ENCODE measurements at places on chromosomes 12 and 14.

DNA sequence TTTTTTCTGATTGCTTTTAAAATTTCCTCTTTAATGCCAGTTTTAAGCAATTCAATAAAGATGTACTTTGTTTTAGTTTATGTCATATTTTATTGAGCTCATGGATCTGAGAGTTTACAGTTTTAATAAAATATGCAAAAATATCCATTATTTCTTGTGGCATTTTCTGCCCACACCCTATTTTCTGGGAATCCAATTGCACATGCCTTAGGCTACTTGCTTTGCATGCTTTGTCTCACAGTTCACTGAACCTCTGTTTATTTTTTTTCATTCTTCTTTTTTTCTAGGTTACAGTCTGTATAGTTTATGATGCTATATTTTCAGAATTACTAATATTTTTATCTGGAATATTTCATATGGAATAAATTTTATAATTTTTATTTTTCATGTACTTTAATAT is 1258.0 kb downstream of the FSCB start:
- DNase-seq = no peak

DNA sequence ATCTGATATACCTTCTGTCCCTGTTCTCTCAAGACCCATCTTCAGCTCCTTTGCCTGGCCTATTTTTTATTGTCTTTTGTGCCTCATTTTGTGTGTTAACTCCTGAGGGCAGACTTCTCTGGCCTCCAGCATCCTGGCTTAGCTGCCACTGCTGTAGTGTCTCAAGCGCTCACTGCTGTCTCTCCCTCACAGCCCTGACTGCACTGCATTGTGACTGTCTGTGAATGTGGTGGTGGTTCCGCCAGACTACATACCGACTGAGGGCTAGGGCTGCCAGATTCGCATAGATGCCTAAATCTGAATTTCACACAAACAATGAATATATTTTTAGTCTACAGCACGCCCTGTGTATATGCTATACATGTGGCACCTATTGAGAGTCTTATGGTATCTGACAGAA is 1088.9 kb upstream of the TMEM132C start:
- no peak for DNase-seq

DNA sequence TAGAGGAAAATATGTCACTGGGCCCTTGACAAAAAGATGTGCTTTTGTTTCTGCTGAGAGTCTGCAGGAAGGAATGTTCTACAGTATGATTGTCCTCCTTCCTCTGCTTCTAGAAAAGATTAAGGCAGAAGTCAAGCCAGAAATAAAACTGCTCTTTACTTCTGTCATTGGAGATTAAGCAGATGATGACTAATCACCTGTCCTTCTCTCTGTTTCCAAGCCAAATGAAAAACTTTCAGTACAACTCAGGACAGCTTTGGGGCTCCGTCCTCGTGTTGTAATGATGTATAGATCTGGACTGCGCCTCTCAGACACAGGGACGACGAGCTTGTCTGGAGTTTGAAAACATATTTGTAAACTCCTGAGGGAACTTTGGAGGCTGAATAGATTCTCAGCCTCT is 159.3 kb downstream of the DYRK2 start:
- DNase-seq = no peak

DNA sequence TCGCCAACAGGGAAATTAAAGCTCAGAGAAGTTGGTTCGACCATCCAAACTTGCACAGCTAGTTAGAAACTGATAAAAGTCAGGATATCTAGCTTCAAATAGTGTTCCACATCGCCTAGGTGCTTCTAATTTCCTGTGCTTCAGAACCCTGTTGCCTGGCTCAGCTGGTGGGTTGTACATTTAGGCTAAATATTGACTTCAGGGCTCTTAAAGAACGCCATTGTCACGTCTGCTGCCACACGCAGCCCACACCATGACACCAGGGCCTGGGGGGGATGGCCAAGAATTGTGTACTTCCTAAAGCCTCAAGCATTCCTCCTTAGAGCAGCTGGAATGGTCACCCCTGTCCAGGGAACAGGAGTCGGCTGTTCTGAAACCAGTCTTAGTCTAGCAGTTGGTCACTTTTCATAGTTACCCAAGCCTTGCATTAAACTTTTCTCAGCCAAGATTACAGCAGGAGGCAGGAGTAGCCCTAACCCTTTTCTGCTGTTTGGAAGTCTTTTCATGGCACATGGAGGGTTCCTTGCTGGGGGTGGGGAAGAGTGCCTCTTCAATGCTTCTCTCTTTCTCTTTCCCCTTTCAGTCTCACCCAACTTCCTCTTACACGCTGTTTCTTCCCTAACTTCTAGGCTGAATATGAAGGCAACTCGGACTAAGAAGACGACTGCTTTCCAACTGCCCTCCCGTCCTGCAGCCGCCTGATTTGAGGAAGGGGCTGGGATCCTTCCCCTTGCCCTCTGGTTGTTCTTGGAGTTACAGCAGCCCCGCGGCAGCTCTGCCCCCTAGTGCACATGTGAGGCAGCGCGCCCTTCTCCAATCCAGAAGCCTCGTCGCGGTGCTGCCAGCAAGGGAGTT is 17.1 kb downstream of the FOS start:
- DNase-seq = peak; percentile 66

DNA sequence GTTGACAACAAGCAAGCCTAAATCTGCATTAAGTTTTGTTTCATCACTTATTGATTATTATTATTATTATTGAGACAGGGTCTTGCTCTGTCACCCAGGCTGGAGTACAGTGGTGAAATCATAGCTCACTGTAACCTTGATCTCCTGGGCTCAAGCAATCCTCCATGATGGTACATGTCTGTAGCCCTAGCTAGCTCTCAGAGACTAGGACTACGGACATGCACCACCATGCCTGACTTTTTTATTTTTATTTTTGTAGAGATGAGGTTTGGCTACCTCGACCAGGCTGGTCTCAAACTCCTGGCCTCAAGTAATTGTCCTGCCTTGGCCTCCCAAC is 35.7 kb upstream of the STK38L start:
- no peak for DNase-seq
